NCI-H446 (cell line): ENCODE measurements at places on chromosomes 2 and 18.

DNA sequence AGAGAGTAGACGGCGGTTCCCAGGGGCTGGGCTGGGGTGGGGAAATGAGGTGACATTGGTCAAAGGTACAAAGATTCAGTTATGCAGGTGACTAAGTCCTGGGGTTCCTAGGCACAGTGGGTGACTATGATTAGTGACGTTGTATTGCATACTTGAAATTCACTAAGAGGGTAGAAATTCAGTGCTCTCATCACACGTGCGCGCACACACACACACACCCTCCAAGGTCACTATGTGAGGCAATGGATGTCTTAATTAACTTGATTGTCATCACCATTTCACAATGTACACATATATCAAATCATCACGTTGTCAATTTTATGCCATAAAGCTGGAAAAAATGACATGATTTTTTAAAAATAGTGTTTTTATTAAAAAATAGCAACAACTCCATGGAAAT, 92.9 kb upstream of the ALKAL2 start:
- DNase-seq, result no peak

DNA sequence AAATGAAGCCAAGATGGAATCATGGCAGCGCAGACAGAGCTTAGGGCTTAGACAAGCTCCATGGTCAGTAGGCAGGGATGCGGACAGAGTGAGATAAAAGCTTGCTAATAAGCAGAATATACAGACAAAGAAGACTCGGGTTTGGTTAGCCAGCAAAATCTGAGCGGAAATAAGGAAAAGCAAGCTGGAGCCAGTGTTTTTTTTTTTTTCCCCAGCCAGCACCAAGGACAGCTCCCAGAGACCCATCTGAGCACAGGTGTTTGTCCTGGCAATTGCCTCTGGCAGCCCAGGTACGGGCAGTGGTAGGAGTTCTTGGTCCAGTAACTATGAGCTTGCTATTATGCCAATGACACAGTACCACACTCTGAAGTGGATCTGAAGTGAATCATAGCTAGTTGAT, 187.6 kb downstream of the ADCYAP1 start:
- no peak for DNase-seq

DNA sequence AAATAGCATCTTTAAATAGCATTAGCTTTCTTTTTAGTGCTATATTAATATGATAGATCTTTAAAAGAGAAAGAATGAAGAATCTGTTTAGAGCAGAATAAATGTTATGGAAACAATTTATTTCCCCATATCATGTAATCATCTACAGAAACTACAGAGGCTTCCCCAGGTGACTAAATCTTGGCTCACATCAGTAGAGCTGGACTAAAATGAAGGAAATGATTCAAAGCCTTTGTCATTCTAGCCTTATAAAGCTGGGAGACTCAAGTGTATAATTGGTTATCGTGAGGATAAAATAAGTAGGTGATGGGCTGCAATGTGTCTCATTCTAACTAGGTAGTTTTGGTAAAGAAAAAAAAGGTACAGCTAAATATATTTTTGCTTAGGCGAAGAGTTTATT, 83.2 kb upstream of the UNC80 start:
- DNase-seq, result no peak

GRCh38 chr2:15556311-15556930, 4.7 kb downstream of the NBAS start:
- no peak for DNase-seq

GRCh38 chr2:231227310-231228162, 29.1 kb downstream of the ARMC9 start:
- DNase-seq, result peak; percentile 33
